Renal cortical epithelial cell (primary cell): ENCODE measurements at places on chromosomes 7 and 10. TPM values are rescaled to one million over a fixed set of nuclear protein-coding genes. Genes with fewer than 3 reads are reported as not detected.

- no peak for DNase-seq
Observed at GRCh38 chr7:72292794-72293193, 119.3 kb downstream of the CALN1 start.

GRCh38 chr10:31808258-31809218 is 120.1 kb downstream of the ARHGAP12 start:
- peak; percentile 63 for DNase-seq

- no peak for DNase-seq
Observed at GRCh38 chr10:88582411-88582805, 710 bp downstream of the RNLS start.

Gene UPK3BL1
- 3.6 and 7.7 TPM in 2 replicates for total RNA-seq

DNA sequence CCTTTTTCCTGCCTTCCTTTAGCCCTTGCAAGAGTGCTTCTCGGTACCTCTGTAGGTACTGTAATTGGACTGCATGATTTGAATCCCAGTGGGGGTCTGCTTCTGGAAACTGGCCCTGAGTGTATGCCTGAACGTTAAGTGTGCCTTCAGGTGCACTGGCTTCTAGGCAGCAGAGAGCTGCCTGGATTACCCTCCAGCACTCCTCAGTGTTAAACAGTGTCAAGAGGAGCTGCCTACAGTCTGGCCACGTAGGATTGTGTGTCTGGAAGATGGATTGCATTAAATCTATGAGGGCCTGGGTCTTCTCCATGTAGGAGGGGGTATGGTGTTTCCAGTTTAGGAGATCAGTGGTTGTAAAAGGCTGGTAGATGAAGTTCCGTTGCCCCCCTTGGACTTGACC is 103.7 kb downstream of the TRIM24 start:
- DNase-seq, result no peak

GRCh38 chr7:106553446-106553836 is 107.5 kb downstream of the CCDC71L start:
- no peak for DNase-seq

Gene CALHM1
- not detected in 2 replicates for total RNA-seq

Gene PRLHR
- total RNA-seq, result not detected in 2 replicates

Gene NUTM2E
- total RNA-seq, result not detected in 2 replicates
